Fibroblast of skin of back (primary cell): ENCODE measurements at places on chromosomes 1 and 21.

GRCh38 chr1:219031809-219032208 lies 141.9 kb upstream of the LYPLAL1 start:
- DNase-seq, result no peak

- no peak for DNase-seq
Observed at GRCh38 chr1:29716306-29716705, 480.0 kb downstream of the PTPRU start.

- DNase-seq, result no peak
Observed at GRCh38 chr21:35627462-35627861, 432.9 kb downstream of the SETD4 start.

DNA sequence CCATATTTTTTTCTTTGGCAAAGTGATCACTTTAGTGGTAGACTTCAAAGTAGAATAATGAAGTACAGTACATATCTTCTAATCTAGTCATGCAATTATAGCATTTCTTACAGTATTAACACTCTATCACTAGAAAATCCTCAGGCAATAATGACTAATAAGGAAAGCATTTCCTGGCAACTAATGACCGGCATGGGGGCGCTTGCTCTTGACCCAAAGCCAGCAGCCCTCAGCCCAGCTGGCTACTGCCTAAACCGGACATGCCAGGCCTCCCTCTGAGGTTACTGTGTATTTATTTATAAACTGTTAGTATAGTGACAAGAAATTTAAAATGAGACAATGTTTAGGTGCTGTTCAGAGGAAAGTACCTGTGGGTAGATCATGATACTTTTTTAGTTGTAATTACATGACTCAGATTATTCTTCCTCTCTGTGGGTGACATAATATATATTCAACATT lies 633.8 kb downstream of the PTPRC start:
- peak; percentile 93 for DNase-seq

GRCh38 chr1:115877511-115877910 lies 36.6 kb upstream of the NHLH2 start:
- DNase-seq, result no peak
